Suppressor macrophage (primary cell): ENCODE measurements at places on chromosomes 11 and 22.

- no peak for DNase-seq
These were observed 246.6 kb downstream of the FAM76B start for GRCh38 chr11:95542868-95543551.

DNA sequence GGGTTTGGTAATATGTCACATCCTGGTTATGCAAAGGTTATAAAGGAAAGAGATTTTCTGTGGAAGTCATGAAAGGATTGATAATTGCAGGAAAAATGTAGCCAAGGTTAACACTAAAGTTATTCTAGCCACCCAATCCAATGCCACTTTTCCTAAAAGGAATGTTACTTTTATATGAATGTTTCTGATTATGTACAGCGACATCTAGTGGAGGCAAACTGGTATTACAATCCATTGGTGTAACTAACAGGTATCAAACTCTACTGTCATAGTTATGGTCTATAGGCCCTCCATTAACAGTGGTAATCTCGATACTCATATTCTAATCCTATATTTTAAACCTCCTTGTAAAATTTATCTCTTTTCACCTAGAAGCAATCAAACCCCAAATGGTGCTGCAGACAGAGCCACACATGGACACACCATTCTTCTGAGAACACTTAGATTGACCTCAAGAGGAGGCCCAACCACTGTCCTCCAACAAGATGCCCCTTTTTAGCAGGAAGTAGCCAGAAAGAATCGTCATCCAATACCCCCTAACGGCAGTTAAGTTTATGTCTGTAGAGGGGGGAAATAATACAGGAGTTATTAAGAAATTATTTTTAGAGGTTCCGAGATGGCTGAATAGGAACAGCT, 74.9 kb upstream of the RAG2 start:
- peak; percentile 74 for DNase-seq

- DNase-seq = no peak
These were observed 259.4 kb downstream of the BUD13 start for GRCh38 chr11:116513278-116513823.

DNA sequence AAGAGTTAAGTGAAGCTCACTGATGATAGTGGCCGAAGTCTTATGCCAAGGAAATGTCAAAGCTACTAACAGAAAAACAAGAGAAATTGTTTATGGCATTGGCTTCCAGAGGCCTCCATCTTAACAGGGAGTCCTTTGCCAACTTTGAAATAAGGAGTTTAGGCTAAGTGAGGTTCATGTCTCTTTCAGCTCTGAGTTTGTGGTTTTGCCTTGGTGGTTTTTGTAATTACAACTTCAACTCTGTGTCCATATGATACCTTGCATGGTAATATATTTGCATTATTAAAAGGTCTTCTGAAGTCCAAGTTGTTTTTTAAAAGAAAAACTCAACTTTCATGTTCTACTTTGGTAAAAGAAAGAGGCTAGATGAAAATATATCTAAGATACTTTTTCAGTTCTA, 31.4 kb upstream of the ANO5 start:
- no peak for DNase-seq

DNA sequence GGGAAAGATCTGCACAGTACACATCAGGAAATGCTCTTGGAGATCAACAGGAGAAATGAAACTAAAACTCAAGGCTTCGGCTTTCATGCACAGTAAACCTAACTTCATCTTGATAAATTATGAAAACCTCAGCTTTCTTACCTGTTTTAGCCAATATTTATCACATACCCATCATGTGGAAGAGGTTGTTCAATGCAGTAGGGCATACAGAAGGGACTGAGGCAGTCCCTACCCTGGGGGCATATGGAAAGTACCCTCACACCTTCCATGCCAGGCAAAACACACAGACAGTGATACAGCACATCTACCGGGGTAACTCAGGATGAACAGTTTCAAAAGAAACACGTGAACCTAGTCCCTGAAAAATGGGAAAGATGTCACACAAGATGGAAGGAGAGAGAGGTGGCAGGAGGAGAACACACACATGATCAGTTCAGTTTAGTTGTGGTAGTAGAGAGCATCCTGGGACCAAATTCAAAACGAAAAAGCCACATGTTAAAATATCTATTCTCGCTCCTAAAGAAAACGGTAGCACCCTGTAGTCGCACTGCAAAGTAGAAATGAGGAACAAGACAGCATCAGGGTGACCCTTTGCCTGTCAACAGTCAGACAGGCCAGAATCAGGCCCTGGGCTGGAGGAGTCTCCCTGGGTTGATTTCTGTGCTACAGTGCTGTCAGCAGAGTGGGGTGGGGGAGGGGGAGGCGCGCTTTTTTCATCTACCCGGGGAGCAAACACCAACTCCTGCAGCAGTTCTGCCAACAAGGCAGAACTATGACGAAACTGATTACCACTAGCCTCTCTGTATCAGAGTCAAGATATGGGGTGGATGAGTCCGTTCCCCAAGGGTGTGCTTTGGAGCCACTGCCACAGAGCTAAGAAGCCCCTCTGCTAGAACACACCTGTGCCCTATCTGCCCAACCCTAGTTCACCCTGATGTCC, 1.3 kb downstream of the HIRA start:
- DNase-seq = peak; percentile 70
